ENCODE measurements at places on chromosomes 16 and 17.

DNA sequence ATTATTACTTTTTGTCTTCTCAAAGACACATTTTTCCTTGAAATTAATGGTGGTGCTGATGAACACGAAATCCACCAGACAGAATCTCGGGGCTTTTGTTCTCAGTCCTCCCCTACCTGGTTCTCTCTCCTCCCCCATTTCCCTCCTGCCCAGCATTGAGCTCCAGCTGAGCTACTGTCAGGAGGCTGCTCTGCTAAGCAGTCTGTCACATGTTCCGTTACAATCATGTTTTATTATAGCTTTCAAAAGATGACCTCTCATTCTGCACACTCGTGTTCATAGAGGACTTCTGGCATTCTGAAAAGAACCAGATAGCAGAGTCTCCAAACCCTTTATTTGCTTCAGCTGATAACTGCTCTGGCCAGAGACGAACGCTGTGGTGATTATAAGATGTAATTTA, 732.5 kb upstream of the RBFOX1 start:
- DNase-seq = no peak

- peak; percentile 26 for DNase-seq
These were observed 25.0 kb downstream of the MRC2 start for GRCh38 chr17:62652251-62653001.

DNA sequence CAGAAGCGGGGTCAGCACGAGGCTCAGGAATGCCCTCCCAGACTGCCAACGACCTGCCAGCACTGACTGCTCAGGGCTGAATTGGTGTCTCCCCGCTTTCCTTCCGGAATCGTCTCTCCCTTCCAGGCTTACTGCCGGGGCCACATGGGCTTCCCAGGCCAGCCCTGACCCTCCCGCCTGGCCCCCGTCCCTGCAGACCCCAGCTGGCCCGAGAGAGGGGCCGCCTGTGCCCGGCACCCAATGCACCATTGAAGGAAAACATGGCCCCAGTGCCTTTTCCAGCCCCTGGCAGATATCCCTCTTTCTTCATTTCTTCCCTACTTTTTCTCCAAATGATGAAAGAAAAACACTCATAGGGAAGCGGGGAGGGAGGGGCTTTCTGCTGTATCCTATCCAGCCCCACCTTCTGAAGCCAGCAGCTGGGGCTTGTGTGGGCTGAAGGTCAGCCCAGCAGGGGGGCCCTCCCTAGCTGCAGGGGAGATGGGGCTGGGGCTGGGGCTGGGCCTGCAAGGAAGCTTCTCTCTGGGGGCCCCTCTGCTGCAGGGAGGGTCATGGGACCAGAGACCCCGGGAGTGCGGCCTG, 25.9 kb downstream of the ZNF469 start:
- DNase-seq = no peak

GRCh38 chr16:22206842-22207714, 1.0 kb downstream of the EEF2K start:
- DNase-seq = peak; percentile 54

GRCh38 chr16:4660454-4661007, 32.8 kb upstream of the NUDT16L1 start:
- DNase-seq = peak; percentile 28

DNA sequence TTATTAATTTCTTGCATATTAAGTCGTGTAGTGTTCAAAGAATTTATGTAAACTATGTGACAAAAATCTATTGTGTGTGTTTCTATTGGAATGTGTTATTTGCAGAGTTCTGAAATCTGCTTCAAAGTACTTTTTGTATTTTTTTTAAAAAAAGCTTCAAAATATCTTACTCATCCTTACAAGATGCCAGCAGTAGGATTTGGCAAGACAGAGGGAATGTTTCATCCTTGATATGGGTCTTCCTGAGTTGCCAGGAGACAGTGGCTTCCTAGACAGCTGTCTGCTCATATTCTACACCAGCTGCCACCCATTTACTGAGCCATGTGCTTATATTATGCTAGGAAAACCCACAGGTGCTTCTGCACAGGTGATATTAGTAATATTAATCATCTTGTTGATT, 36.4 kb downstream of the EFCAB5 start:
- DNase-seq = no peak

- peak; percentile 50 for DNase-seq
These were observed 7.3 kb upstream of the TRPV2 start for GRCh38 chr17:16407911-16408588.

GRCh38 chr17:82051776-82052637, at the start of the genes GPS1 and RFNG:
Gene GPS1 (plus strand): TSS chr17:82051898. CDS start chr17:82051932, 34 bp downstream.
Gene RFNG (minus strand): TSS chr17:82051811. CDS start chr17:82051766, 45 bp downstream.
- peak; percentile 86 for DNase-seq

GRCh38 chr17:15972497-15972951, 27.0 kb downstream of the ZSWIM7 start:
- DNase-seq = no peak

- DNase-seq = no peak
These were observed 164.6 kb upstream of the TNRC6C start for GRCh38 chr17:77793971-77794235.

DNA sequence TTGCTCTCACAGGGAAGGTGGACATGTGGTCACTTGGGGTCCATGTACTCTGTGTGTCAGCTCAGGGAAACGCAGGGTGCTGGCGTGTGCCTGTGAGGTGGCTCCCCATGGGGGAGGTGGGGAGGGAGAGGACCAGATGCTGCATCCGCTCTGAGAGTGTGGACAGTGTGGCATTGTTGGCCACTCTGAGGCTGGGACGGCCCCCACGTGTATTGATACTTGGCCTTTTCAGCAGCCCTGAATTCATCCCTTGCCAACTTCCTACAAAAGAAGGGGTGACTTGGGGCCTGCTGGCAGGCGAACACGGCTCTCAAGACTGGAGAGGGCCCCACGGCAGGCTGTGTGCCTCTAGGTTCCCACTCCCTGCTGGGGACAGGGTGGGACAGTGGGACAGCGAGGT, 120.1 kb downstream of the RAB11FIP4 start:
- peak; percentile 72 for DNase-seq

- no peak for DNase-seq
These were observed 878.0 kb upstream of the GOT2 start for GRCh38 chr16:59612094-59612493.

GRCh38 chr16:30147843-30148510, 25.0 kb upstream of the MAPK3 start:
- DNase-seq = no peak

GRCh38 chr16:84750575-84750974, 50.8 kb downstream of the USP10 start:
- no peak for DNase-seq

DNA sequence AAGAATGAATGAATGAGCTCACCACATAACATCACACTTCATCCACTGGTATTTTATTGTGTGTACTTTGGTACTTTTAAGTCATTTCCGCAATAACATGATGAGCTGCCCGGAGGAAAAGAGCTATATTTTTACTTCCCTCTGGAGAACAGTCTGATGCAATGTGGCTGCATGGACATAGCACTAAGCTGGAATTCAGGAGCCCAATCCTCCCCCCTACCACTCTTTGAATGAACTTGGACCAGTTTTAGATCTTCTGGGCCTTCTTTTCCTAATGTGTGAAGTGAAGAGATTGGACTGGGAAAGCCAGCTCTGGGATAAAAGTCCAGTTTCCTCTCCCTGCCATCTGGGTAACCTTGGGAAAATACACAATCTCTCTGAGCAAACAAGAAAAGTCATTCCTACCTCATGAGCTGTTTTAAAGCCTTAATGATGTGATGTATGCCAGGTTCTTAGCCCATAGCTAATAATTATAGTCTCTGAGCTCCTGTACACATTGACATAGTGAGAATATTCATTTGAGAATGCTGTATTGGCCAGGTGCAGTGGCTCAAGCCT, 79.3 kb downstream of the ABCC12 start:
- no peak for DNase-seq

- DNase-seq = no peak
These were observed 4.8 kb downstream of the KLHL11 start for GRCh38 chr17:41860254-41860931.

DNA sequence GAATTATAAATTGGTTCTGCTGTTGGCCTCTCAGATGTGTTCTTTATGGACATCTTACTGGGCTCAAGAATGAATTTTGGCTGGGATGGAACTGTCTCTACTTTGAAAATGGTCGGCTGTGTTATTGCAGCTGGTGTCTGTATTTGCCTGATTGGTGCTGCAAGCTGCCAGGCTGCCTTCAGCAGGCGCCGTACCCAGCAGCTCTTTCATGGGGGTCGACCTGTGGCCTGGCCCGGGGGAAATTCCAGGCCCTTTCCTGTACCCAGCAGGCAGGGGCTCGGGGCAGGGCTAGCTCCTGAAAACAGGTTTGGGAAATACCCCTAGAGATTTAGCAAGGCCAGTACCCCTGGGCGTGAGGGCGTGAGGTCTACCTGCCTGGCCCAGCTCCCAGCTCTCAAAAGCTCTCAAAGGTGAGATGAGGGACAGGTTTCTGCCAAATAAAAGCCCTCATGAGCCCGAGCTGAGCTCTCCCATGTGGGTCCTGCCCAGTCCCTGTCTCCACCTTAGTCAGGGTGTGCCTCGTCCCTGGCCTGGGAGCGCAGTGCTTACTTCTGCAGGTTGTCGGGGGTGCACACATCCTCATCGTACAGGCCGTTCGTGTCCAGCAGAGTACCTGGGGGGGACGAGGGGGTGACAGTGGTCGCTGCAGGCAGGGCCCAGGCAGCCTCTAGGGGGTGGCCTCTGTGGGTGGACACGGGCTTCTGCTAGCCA, 52.3 kb downstream of the PRMT7 start:
- no peak for DNase-seq

- no peak for DNase-seq
These were observed 17.9 kb upstream of the HEXD start for GRCh38 chr17:82400206-82400605.
